ENCODE measurements at places on chromosomes 11 and 22.

DNA sequence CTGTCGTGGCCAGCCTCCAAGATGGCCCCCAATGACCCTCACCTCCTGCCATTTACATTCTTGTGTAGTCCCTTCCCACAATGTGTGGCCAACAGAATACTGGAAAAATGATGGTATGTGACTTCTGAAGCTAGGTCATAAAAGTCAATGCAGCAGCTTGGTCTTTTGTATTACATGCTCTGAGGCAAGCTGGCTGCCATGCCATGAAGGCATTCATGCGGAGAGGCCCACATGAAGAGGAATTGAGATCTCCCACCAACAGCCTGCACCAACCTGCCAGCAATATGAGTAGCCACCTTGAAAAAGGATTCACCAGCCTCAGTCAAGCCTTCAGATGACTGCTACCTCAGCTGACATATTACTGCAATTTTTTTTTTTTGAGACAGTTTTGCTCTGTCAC is 4.6 kb downstream of the MRTFA start:
- no peak for DNase-seq

GRCh38 chr11:96607864-96608558 is 218.2 kb downstream of the JRKL start:
- no peak for DNase-seq

GRCh38 chr11:72238492-72239312 is 5.3 kb downstream of the PHOX2A start:
- no peak for DNase-seq

GRCh38 chr11:8387141-8387540 is 123.5 kb upstream of the LMO1 start:
- DNase-seq = no peak

DNA sequence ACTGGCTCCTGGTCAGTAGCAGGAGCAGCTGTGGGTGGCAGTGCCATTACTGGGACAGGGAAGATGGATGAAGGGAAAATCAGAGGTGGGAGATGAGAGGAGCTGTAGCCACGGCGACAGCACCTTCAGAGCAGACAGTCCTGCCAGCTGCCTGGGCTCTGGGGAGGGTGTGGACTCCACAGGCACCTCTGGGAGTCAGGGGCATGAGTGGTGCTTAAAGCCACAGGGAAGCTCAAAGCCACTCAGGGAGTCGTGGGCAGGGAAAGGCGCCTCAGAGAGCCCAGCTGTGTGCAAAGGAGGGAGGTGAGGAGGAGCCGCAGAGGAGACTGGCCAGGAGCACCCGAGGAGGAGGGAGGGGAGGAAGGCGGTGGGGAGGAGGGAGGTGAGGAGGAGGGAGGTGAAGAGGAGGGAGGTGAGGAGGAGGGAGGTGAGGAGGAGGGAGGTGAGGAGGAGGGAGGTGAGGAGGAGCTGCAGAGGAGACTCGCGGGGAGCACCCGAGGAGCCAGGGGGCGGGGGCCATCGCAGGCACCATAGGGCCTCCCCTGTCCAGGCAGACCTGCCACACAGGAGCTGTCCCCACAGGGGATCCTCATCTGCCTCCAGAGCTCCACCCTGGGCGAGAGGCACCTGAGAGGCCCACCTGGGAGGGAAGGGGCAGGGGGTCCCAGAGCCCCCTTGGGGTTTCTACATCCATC is 977.6 kb downstream of the BRD1 start:
- no peak for DNase-seq

- DNase-seq = no peak
Measured at GRCh38 chr11:11618973-11619435, 2.8 kb downstream of the GALNT18 start.

DNA sequence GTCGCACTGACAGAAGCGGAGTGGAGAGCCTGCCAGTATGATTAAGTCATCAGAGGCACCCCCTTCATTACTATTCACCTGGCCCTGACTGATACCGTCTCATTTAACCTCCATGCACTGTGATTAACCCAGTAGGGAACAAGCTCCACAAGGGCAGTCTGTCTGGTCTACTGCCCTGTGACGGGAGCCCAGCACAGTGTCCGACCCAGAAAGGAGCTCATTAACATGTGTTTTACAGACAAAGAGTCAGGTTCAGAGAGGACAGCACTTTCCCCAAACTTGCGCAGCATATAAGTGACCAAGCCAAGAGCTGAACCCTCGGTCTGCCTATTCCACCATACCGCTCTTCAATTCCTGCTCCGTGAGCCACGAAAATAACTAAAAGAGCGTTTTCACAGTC is 129.5 kb downstream of the RRAS2 start:
- no peak for DNase-seq

DNA sequence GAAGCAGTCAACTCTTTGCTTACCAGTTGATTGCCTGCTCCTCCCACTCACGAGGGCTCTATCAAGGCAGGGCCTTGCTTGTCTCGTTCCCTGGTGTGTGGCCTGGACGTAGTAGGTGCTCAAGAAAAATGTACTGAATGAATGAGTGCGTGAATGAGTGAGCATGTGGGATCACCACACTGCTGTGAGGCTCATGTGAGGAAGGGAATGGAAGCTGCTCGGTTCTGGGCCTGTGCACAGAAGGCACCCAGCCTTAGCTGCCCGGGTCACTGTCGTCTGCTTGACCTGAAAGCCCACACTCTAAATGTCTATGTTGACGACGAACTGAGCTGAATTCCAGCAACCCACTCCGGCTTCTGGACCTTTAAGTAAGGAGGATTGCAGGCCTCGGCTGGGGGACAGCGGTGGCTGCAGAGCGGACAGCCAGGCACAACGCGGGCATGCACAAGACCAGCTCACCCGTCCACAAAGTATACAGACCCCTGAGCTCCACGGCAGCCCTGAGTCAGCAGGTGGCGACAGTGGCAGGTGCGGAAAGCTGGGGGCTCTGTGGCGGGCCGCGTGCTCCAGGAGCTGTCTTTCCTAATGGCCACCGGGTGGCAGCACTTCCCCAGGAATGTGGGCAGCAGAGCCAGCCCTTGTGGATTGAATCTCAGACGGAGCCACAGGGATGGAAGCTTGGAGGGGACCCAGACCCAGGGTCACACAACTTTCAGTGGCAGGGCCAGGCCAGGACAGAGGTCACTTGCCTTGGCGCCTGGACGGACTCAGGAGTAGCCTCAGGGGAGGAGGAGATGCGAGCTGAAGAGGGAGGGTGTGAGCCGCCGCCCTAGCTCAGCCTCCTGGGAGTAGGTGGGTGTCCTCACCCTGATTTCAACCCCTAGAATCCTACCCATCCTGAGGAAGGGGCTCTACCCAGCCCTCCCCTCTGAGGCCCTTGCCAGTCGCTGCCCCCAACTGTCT is 5.0 kb upstream of the PICK1 start:
- peak; percentile 74 for DNase-seq

- DNase-seq = no peak
Measured at GRCh38 chr22:39090426-39091064, 6.5 kb upstream of the APOBEC3H start.

GRCh38 chr11:33256031-33256812 is 959 bp upstream of the HIPK3 start:
- no peak for DNase-seq

DNA sequence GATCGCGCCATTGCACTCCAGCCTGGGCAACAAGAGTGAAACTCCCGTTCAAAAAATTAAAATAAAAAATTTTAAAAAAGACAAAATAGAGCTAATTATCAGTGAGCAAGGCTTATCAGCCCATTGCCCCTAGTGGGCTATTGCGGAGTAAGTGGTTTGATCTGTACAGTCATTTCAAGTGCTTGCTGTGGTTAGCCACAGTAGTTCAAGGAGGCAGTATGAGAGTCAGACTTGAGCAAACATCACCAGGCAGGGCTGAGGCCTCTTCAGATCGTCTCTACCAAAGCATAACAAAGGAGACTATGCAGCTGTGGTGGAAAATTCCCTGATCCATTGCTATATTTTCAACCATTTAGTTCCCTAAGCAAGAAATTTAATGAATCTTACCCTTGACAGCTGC is 4.3 kb upstream of the SBF2 start:
- DNase-seq = no peak

DNA sequence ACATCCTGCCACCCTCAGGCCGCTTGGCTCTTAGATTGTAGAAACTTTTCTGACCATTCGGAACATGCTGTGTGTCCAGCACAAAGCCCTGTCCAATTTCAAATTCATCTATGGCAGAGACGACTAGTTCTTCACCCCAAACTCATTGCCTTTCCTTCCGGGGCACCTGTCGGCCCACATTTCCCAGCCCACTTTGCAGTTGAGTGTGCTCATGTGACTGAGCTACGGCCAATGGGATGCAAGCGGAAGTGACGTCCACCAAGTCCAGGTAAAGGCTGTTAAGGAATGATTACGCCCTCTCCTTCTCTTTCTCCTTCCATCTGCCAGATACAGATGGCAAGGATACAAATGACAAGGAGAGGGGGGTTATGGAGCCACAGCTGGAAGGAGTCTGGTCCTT is 32.5 kb downstream of the SYT13 start:
- no peak for DNase-seq

DNA sequence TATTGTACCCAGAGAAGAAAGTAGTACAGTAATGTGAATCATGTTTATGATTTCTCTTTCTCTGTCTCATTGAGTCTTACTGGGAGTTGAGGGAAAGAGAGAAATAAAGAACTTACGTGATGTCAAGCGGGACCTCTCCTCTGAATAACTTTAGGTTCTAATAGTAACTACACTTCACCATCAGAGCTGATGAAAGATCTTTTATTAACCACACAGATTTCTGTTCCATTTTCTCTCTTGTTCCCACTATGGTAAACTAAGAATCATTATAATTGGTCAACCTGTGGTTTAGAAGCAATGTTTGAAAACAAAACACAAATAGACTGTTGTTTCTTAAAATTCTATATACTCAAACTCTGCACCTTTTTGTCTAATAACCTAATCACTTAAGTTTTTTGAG is 142.3 kb downstream of the ELP4 start:
- DNase-seq = no peak

- no peak for DNase-seq
Measured at GRCh38 chr11:19185516-19186052, 16.2 kb downstream of the CSRP3 start.

- DNase-seq = no peak
Measured at GRCh38 chr11:216081-216974, 8.8 kb downstream of the RIC8A start.

GRCh38 chr22:30424534-30425326 is 838 bp upstream of the MTFP1 start:
- DNase-seq = no peak

- no peak for DNase-seq
Measured at GRCh38 chr11:126748793-126749192, 251.8 kb downstream of the KIRREL3 start.

DNA sequence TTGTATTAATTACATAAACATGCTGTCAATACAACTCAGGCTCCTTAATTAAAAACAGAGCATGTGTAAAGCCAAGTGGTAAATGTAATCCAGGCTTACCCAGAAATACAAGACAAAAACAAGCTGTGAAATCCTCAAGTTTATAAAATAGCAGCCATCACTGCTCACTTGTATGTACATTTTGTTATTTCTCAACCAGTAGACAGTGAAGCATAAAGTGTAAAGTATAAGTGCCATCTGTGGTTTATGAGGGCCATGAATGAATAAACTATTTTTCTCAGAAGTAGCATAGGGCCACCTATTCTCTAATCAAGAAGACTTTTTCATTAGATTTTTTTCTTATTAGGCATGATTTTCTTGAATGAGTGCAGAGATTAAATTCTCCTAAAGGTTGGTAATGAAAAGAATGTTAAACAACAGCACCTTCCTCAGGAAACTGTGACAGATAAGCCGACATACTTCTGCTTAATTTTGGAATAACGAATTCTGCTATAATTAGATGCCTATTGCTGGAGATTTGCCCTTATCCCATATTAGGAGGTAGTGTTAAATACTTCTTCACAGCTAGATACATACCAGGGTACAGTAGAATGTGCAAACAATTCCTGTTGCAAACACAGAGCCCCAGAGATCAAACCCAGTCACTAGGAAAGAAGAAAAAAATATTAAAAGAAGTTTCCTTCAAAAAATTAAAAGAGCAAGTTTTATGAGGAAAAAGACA is 13.0 kb downstream of the SLC5A12 start:
- DNase-seq = no peak

DNA sequence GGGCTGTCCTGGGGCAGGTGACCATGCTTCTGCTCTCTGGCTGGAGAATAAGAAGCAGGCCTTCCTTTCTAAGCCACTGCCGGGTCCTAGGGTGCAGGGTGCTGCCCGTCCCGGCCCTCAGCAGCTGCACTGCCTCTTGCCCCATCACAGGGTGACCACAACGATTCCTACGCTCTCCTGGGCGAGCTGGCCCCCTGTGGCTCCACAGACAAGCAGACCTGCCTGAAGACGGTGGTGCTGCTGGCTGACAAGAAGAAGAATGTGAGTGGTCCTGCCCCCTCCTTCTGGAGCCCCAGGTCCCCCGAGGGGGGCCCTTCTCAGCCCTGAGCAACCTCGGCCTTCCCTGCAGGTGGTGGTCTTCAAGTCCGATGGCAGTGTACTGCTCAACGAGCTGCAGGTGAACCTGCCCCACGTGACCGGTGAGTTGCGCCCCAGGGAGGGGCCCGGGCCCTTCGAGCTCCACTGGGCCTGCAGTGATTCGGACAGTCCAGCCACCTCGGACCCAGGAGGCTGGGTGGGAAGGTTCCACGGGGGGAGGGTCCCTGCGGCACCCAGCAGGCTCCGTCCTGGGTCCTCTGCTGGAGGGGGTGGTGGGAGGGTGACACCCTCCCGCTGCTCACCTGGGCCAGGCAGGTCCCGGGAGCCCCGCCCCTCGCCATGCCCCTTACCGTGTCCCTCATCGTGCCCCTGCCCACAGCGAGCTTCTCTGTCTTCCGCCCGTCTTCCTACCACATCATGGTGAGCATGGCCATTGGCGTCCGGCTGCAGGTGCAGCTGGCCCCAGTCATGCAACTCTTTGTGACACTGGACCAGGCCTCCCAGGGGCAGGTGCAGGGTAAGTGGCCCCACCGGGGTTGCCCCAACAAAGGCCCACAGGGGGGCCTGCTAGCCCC is 8.3 kb downstream of the MUC2 start:
- DNase-seq = no peak

GRCh38 chr22:45608763-45609180 is 62.9 kb upstream of the ATXN10 start:
- no peak for DNase-seq

DNA sequence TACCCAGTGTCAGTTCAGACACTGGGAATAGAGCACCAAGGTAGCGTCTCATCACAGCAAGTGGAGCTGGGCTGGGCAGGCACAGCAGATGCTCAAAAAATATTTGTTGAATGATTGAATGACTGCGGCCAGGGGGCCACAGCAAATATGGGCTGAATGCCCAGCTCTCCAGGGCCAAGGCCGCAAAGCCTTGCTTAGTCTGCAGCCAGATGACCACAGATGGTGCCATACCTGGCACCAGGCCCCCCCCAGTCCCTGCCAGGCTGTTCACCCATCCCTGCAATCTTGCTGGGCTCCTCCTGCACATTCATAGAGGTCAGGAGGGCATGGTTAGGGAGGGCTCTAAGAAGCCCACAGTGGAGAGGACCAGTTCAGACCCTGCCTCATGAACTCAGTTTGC is 32.9 kb downstream of the ZC3H7B start:
- no peak for DNase-seq

Data from NCI-H1694 treated with DMSO at 0.1 percent for 48 hours (cell line).